ENCODE measurements at places on chromosomes 12 and 14.
A peak's percentile ranks its signal among the peaks of the same experiment; 100 is the strongest.

DNA sequence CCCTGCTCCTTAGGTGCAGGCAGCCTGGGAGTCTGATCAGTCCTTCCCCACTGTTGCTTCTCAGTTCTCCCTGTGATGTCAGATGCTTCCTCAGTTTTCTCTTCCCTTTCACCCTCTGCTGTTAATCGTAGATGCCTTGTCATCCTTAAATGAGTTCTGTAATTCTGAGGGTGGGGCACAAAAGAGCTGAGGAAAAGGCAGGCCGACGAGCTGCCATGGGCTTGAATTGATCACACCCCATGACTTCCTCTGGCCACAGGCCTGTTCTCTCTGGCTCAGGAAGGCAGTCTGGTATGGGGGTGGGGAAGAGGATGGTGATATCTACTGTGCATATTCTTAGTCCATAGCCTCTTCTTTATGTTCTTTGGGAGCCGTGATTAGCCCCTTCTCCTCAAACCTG, 5.2 kb upstream of the AP1G2 start:
- DNase-seq, result no peak

DNA sequence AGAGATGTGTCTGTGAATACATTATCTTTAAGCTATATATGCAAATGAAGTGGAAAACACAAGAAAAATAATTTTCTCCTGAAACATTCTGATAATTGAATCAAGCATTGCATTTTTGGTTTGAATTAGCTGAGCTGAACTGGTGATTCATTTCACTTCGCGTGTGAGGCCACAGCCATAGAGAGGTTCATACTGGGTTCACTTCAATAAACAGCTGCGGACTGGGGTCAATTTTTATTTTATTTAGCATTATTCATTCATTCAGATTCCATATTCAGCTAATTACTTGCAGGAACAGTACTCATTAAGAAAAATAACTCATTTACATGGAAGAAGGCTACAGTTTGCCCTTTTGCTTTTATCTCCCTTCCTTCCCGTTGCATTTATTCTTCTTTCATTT, 195.2 kb upstream of the LRIG3 start:
- DNase-seq, result no peak

GRCh38 chr12:7472060-7472459, 28.1 kb upstream of the CD163L1 start:
- no peak for DNase-seq

- DNase-seq, result peak; percentile 44
These were observed 1204.8 kb downstream of the GALC start for GRCh38 chr14:86788224-86788623.

DNA sequence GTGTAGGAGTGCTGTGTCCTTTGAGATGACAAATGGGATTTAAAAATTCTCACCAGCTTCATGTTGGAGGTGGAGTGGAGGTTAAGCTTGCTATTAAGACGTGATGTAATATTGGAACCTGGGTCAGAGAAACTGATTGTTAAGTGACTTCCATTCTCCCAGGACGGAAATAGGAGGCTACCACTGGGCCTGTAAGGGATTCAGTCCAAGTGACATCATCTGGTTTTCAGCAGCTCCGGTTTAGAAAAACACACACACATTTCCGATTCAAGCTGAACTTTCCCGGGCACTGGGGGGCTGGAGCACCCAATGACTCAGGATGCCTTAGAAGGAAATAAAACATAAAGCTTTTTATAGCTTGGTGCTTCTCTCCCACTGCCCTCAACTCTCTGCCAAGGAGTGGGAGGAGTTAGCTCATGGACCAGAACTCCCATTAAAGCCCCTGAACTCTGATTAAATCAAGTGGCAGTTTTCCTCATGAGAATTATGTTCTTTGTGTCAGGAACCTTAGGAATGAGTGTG, 12.4 kb downstream of the CALM1 start:
- DNase-seq, result peak; percentile 92

- no peak for DNase-seq
These were observed 183.6 kb downstream of the MED13L start for GRCh38 chr12:116093915-116094314.

- DNase-seq, result peak; percentile 95
These were observed 2.3 kb upstream of the HSPB8 start for GRCh38 chr12:119176267-119177055.

Data from mesenchymal stem cell (in vitro differentiated cells and primary cell).